Activated CD4-positive, alpha-beta T cell treated with anti-CD3 and anti-CD28 coated beads for 36 hours (primary cell): ENCODE measurements at places on chromosomes 3 and 15.
A peak's percentile ranks its signal among the peaks of the same experiment; 100 is the strongest.

DNA sequence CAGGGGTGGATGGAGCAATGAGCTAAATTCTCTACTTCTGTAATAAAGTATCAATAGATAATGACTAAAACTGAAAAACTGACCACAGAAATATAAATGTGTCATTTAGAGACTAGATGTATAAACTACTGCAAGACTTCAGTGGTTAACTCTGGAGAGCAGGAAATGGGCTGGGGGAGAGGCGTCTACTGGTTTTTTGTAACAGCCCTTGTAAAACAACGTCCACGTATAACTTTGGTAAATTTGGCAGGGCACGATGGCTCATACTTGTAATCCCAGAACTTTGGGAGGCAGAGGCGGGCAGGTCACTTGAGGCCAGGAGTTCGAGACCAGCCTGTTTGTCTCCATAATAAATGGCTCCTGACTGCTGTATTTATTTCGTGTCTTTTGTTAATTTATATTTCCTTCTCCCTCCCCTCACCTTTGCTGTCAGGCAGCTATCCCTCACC is 12.5 kb downstream of the RAB27A start:
- no peaks in the 10 kb centered on the region for H3K27me3 ChIP-seq
- peak overlapping the region; percentile 21 for H3K4me3 ChIP-seq
- H3K36me3 ChIP-seq, result peaks cover 54% of the 10 kb centered on the region

GRCh38 chr3:104291878-104292277 is 1074.8 kb upstream of the ALCAM start:
- H3K4me1 ChIP-seq, result peaks cover 6% of the 10 kb centered on the region
- no peak for DNase-seq
- H3K27ac ChIP-seq, result no peak overlapping the region

DNA sequence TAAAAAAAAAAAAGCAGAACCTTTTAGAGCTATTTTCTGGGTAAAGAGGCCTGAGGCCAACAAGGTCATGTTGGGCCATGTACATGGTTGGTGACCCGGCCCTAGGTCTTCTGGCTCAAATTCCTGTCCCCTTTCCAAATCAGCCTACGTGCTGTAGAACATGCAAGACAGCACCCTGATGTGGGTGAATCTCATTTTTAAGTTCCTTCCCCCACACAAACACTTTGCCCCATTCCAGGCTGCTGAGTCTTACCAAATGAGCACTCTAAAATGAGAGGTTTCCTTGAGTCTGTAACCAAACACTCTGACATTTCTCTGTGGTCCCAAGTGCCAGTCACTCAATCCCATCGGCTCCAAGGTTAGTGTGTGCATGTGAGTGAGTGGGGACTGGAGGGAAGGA is 9.4 kb downstream of the BCL6 start:
- no peaks in the 10 kb centered on the region for H3K27me3 ChIP-seq
- peaks cover 38% of the 10 kb centered on the region for H3K36me3 ChIP-seq
- no peak overlapping the region for H3K27ac ChIP-seq
- H3K4me1 ChIP-seq, result peaks cover 31% of the 10 kb centered on the region
- H3K4me3 ChIP-seq, result peak overlapping the region; percentile 91

DNA sequence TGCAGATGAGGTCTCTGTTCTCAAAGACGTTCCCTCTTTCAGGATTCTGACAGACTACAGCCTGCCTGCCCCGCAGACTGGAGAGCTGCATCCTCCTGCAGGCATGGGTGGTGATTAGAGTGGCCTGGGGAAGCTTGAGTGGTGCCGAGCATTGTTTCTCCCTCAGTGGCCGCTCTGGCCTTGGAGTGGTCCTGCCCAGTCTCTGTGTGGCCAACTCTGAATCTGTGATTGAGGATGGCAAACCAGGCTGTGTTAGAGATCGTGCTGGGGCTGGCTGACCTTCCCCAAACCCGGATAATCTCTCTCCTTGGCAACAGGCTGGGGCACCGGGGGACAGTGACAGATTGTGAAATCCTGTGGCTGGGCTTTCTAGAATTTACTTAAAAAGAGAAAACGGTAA is 11.0 kb upstream of the ADCY5 start:
- H3K27ac ChIP-seq, result no peak overlapping the region
- DNase-seq, result no peak
- no peaks in the 10 kb centered on the region for H3K4me1 ChIP-seq
- peaks cover 31% of the 10 kb centered on the region for H3K27me3 ChIP-seq
- no peak overlapping the region for H3K4me3 ChIP-seq
- H3K36me3 ChIP-seq, result no peaks in the 10 kb centered on the region

- no peak for DNase-seq
- peaks cover 66% of the 10 kb centered on the region for H3K27me3 ChIP-seq
- no peak overlapping the region for H3K27ac ChIP-seq
- H3K4me1 ChIP-seq, result no peaks in the 10 kb centered on the region
These were observed 28.7 kb downstream of the ZIC4 start for GRCh38 chr3:147377412-147378367.
